ENCODE measurements at places on chromosomes 12 and 14.

- DNase-seq, result no peak
Measured at GRCh38 chr12:116343331-116343884, 65.9 kb upstream of the MED13L start.

- peak; percentile 82 for DNase-seq
Measured at GRCh38 chr14:22200977-22201605, 387.9 kb downstream of the DAD1 start.

GRCh38 chr14:64465831-64466554 lies 694 bp downstream of the AKAP5 start:
- no peak for DNase-seq

GRCh38 chr12:67558775-67559174 lies 89.8 kb upstream of the DYRK2 start:
- DNase-seq, result peak; percentile 7

DNA sequence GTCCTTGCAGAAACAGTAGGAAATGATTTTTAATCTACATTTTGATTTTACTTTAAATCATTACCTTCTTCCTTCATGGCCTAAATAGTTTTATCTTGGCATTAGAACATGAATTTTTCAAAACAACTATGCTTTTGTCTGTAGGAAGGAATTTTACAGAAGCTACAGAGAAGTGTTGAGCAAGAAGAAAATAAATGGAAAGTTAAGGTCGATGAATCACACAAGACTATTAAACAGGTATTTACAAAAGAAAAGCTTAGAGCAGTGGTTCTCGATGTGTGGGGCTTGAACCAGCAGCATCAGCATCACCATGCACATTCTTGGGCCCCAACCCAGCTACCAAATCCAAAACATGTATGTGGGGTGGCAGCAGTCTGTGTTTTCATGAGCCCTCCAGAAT lies 91.6 kb downstream of the KTN1 start:
- no peak for DNase-seq

DNA sequence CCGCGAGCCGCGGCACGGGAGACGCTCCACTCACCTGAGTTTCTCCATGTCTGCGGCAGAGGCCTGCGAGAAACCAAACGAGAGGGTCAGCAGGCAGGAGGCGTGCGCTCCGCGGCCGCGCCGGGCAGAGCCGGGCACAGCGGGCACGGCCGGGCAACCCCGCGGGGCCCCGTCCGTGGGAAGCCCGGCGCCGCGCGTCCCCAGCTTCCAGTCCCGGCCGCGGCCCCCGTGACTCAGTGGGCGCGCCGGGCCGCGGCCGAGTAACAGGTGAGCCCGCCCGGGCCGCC lies 19.4 kb downstream of the BEGAIN start:
- DNase-seq, result no peak

GRCh38 chr14:32206552-32206951 lies 3.5 kb upstream of the RNU6-8 start:
- DNase-seq, result no peak

DNA sequence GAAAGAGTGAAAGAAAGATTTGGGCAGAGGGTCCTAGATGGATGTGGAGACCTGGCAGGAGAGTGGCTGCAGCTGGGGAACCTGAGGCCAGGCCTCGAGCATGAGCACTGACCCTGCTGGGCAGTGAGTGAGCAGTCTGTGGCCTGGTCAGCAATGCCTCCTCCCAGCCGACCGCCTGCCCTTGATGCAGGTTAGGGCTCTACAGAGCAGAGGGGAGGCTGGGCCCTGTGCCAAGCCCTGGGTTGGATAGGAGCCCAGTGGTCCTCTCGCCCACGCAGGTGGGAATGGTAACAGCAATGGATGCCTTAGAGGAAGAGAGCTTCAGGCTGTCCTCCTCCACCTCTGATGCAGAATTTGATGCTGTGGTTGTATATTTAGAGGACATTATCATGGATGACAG lies 59.8 kb downstream of the RAB35 start:
- no peak for DNase-seq

DNA sequence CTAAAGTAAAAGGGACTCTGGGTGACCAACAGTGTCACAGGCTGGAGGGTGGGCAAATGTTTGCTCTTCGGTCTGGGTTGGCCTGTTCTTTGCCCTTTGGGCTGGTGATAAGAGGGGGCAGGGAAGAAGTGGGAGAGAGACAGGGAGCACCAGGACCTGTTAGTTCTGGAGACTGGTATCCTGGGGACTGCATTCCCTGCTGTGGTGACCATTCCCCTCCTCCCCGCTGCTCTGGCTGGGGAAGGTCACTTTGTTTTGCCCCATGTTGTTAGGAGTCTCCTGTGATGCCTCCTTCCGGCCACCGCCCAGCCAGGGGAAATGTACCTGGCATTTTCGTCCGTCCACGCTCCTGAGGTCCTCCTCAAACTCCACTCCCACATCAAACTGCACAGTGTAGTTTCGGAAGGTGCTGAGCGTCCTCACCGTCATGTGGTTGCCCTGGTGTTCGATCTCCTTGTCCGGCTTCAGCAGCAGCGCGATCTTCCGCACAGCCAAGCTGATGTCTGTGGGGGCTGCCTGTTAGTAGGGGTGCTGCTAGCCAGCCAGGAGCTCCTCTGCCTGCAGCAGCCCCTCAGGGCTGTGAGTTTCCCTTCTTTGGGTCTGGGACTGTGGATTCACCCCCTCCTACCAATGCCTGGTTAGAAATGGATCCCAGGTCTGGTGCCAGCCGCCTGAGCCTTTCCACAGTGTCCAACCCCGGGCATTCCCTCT lies 618 bp downstream of the RBP5 start:
- DNase-seq, result no peak
